Thymus (tissue), 14 donors: ENCODE measurements at places on chromosomes 11 and 22.
A peak's percentile ranks its signal among the peaks of the same experiment; 100 is the strongest.

DNA sequence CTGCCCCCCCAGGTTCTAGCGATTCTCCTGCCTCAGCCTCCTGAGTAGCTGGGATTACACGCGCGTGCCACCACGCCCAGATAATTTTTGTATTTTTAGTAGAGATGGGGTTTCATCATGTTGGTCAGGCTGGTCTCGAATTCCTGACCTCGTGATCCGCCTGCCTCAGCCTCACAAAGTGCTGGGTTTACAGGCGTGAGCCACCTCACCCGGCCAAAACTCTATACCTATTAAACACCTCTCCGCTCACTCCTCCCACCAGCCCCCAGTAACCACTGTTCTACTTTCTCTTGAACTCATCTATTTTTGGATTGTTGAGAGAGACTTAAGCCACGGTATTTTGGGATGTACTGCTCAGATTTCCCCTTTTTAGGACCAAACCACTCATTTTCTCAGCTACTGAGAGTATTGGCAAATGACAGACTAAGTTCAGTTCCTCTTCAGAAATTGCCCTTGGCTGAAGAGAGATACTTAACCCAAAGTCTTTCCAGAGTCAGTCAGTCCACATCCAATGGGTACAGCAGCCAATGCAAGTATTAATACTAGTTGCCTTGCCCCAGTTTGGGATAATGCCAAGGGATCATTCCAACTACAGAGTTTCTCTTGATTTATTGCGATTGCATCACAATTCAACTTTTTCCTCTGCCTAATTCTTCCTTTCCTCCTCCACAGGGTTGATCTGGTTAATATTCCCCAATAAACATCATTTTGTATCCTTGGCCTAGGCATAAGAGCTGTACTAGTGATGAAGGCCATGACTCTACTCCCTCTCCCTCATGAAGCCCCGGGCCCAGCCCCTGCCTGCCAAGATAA, 36.8 kb upstream of the CSTF3 start:
- DNase-seq: no peak

DNA sequence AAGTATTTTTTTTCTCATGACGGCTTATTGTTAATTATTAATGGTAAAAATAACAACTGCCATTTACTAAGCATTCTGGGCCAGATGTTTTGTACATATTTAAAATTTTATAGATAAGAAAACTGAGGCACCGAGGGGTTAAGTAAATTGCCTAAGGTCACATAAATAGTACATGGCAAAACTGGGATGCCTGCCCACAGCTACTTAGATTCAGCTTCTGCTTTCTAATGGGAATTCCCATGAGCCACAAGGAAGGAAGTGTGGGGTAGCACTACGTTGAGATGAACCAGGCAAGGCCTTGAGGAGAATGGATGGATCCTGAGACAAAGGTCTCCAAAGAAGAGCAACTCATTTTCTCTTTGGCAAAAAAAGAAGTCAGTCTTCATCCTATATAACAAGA, 11.9 kb upstream of the PHF21A start:
- DNase-seq: no peak

DNA sequence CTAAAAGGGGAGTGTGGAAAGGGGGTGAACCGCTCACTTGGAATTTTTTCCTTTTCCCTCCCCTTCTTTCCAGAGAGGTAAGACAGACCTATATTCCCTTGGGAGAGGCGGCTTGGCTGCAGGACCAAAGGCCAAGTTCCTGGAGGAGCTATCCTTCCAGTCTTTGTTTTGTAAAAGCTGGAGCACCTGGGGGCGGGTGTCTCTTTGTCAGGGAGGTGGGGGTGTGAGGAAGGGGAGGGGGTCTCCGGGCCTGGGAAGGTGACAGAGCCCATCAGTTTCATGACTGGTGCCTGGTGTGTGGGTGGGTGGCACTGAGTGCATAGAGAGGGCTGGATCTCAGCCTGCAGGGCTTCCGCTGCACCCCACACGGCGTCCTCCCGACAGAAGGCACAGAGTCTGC, 18.5 kb downstream of the PTPN5 start:
- DNase-seq: no peak

GRCh38 chr22:33415401-33415800, 357.2 kb upstream of the SYN3 start:
- no peak for DNase-seq

GRCh38 chr11:21056644-21057043, 387.3 kb downstream of the NELL1 start:
- no peak for DNase-seq

DNA sequence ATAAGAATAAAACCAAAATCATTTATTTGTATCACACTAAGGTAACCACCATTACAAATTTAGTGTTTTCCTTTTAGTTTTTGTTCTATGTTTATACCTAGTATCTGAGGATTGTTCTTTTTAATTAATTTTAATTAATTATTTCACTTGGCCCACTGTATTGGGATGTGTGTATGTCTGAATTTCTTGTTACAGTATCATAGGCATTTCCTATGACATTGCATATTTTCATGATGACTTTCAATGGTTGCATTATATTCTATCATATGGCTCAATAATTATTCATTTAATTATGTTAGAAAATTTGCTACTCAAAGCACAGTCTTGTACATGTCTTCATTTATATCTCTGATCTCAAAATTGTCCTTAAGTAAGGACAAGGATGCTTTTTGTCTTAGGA, 41.0 kb downstream of the C11orf71 start:
- no peak for DNase-seq

GRCh38 chr11:114358716-114359115, 41.6 kb downstream of the C11orf71 start:
- no peak for DNase-seq

- no peak for DNase-seq
These were observed 155.7 kb upstream of the BLID start for GRCh38 chr11:122271745-122272144.

DNA sequence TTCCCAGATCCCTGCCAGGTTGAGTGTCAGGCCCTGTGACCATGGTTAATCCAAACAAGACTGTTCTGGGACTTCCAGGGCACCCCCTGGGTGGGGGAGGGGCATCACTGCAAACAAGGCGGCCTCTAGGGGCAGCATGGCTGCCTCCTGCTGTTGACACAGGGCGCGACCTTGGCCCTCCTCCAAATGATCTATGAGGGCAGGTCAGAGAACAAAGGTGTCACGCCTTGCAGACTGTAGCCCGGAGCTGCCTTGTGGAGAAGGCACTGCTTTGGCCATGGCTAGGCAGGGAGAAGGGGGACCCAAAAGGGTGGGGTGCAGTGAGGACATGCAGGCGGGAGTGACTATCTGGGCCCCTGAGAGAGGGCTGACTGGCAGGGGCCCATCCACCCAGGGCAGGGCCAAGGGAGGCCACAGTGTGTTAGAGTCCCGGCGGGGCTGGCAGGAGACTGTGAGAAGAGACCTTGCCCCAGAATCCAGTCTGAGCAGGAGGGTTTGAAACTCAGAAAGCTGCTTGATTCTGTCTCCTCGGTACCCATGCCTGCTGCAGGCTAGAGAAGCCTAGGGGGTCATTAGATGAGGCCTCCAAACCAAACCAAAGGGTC, 35.6 kb downstream of the KCNC1 start:
- DNase-seq: no peak

DNA sequence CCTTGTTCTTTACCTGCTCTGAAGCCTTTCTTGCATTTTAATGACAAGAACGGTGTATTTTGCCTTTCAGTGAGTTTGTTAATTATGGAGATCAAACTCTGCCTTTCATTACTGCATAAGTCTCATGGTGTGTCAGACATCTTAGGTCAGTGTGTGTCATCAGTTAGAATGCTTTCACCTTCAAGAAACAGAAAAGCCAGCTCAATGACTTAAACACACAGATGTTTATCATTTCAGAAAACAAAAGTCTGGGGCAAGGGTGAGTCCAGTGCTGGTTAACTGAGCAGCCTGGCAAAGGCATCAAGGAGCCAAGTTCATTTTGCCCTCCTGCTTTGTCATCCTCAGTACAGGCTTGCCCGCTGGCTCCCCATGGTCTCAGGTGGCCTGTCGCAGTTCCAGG, 54.5 kb downstream of the PACS1 start:
- DNase-seq: no peak

GRCh38 chr22:25134028-25134427, 65.6 kb upstream of the CRYBB3 start:
- DNase-seq: no peak

GRCh38 chr11:70788248-70789022, 390.1 kb downstream of the CTTN start:
- no peak for DNase-seq

GRCh38 chr11:6300325-6300724, 20.0 kb downstream of the CAVIN3 start:
- no peak for DNase-seq

DNA sequence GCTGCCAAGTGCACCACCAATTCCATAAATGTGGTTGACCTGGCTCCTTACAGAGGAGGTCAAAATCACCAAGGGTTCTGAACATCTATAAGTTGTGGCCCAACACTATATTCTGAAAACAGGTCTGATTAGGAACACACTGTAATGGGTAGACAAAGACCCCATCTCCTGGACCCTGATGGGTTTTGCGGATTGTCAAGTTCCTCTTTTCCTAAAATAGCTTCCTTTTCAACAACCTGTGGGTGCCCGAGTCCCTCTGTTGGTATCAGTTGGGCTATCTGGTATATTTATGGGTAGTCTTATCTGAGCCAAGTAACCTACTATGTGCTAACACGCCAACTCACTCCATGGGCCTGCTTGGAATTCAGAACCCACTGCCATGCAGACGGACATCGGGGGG, 9.9 kb upstream of the CACNG2 start:
- no peak for DNase-seq

- no peak for DNase-seq
These were observed 882 bp downstream of the FREY1 start for GRCh38 chr11:45906096-45906682.

DNA sequence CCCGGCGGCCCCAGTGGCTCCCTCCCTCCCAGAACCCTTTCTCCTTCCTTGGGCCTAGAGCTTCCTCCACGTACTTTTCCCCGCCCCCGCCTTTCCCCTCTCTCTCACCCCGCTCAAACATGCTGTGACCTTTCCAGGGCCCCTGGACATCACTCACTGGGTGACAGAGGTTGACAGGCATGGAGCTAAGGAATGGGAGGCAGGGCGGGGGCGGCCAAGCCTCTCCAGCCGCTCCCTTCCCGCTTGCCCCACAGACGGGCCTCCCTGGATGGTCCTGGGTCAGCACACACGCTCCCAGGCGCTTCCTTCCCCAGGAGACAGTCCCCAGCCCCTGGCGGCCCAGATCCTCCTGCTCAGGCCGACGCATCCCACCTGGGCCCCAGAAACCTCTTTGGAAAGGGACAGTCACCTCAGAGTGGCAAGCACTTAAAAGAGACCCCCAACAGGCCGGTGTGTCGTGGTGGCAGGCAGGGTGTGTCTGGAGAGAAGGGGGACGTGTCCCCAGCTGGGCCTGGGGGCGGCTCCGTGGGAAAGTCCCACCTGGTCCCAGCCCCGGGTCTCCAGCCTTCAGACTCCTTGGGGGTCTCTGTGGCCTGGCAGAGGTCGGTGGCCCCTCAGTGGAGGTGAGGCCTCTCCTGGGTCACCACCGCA, 8.8 kb downstream of the H19 start:
- DNase-seq: no peak

- DNase-seq: no peak
These were observed 877.3 kb downstream of the BRD1 start for GRCh38 chr22:48950151-48950915.

DNA sequence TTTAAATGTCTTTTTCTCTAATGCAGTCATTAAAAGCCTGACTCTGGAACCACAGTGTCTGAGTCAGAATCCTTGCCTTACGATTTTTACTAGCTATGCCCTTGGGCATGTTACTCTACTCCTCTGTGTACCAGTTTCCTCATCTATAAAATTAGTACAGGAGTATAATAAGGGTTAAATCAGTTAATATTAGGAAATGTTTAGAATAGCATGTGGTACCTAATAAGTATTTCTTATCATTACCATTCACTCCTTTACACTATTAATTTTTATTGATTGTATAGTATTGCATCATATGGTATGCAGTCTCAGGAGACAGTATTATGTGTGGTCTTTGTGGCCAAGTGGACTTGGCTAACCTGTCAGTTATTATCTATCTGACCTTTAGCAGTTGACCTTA, 68.2 kb downstream of the METTL15 start:
- DNase-seq: no peak

DNA sequence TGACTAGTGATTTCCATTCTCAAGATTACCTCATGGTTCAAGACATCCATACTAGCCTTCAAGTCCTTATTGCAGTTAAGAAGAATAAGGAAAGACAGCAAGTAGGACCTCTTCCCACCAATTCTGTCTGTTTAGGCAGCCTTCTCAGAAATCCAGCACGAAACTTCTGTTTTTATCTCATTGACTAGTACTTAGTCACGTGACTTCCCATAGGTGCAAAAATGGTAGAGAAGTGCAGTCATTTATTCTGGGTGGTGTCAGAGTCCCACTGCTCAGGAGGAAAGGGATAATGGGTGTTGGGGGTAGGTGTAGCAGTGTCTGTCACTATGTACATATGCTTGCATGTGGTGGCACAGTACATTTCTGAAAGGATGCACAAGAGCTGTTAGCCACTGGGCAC, 57.7 kb upstream of the SORL1-AS1 start:
- no peak for DNase-seq

- no peak for DNase-seq
These were observed 18.1 kb upstream of the CDKN1C start for GRCh38 chr11:2903672-2904011.

DNA sequence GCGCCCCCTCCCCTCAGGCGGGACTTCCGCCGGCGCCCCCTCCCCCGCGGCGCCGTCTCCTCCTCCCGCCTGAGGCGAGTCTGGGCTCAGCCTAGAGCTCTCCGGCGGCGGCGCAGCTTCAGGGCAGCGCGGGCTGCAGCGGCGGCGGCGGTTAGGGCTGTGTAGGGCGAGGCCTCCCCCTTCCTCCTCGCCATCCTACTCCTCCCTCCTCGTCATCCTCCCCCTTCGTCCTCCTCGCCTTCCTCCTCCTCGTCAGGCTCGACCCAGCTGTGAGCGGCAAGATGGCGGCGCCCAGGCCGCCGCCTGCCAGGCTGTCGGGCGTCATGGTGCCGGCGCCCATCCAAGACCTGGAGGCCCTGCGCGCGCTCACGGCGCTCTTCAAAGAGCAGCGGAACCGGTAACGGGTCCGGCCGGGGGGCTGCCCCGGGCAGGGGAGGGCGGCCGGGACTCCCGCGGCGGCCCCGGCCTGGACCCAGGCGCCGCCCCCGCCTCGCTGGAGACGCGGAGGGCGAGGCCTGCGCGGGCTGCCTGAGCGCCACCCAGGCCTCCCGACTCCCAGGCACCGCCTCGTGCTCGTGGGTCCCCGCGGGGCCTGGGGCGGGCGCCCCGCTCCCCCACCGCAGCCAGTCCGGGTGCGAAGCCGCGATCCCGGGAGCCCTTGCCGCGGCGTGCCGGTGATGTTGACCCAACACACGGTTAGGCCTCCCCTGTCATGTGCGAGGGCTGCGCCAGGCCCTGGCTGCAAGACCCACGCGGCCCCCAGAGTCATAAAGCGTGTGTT, at the start of gene ATXN10:
TSS of gene ATXN10 (plus strand) at position 52 of the 781 bp plus-strand sequence. CDS start at position 282, 230 bp downstream.
- DNase-seq: peak; percentile 72

GRCh38 chr22:27993201-27993635, 74.2 kb upstream of the PITPNB start:
- DNase-seq: no peak
